ENCODE measurements at places on chromosomes 3 and 15.
A peak's percentile ranks its signal among the peaks of the same experiment; 100 is the strongest.

GRCh38 chr3:179943117-179943880, 93.4 kb downstream of the PEX5L start:
- DNase-seq = no peak

DNA sequence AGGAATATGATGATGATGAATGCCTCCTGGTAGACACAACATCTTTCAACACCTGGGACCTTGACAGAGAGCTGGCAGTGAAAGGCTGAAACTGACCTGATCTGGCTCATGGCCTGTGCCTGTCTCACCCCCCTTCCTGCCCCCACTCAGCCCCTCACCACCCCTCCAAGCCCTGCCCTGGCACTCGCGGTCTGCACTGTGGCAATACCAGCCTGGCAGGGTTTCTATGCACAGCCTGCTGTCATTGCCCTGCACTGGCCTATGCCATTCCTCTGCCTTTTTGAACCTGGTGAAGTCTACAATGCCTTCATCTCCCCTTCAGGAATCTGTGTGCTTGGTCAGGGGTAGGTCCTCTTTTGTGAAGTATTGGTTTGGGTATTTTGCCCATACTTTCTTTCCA, 56.5 kb downstream of the ACAD9 start:
- DNase-seq = no peak

GRCh38 chr3:36893137-36893557, 51.7 kb downstream of the TRANK1 start:
- peak; percentile 69 for DNase-seq

DNA sequence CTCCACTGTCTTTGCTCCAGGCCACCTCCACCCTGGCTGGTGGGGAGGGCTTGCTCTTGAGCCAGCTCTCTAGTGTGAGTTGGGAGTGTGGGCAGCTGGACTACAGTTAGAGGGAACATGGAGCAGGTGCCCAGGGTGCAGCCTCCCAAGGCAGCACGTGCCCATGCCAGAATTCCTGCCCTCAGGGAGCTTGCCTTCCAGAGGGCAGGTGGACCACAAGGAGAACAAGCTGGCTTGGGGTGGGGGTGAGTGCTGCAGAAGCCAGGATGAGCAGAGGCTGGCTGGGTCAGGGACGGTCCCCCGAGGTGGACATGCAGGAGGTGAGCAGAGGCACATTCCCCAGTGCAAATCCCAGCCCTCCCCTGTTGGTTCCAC, 89.5 kb downstream of the VGLL4 start:
- no peak for DNase-seq

DNA sequence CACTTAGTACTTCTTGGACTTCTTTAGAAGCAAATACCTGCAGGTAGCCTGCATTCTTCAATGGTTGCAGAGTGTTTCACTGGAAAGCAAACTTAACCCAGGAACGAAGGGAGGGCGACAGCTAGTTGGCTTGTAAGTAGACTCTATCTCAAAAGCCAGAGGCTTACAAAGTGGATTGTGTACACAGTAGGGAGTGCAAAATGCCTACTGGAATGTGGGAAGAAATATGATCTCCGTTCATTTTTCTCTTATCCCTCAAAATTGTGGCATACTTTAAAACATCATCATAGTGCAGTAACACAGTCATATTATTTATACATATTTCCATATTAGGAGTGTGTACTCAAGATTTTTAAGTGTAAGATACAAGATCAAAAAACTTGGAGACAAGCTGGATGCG, 155.7 kb downstream of the LIPC start:
- peak; percentile 52 for DNase-seq

- no peak for DNase-seq
Observed at GRCh38 chr3:192122832-192123594, 604.3 kb downstream of the FGF12 start.
